ENCODE measurements at places on chromosomes 1 and 21. TPM values are rescaled to one million over a fixed set of nuclear protein-coding genes. Genes with fewer than 3 reads are reported as not detected.

CADM3 gene
- 186 TPM for total RNA-seq

NHLH1 gene
- total RNA-seq = not detected

ACOT11 gene
- 0.69 TPM for total RNA-seq

NPR1 gene
- total RNA-seq = 17.4 TPM

KRTAP7-1 gene
- total RNA-seq = not detected

LPAR3 gene
- total RNA-seq = not detected

OR2L13 gene
- total RNA-seq = not detected

LAMC2 gene
- 2.2 TPM for total RNA-seq

PLA2G2C gene
- total RNA-seq = not detected

DLGAP3 gene
- total RNA-seq = 0.12 TPM

PFDN2 gene
- 36.8 TPM for total RNA-seq

MFSD2A gene
- total RNA-seq = 1.1 TPM

IVL gene
- not detected for total RNA-seq

TMEM82 gene
- not detected for total RNA-seq

NTMT2 gene
- total RNA-seq = not detected

FCRL5 gene
- not detected for total RNA-seq

FAM43B gene
- total RNA-seq = 1.2 TPM

MORN1 gene
- total RNA-seq = 5.7 TPM

MAD2L2 gene
- 30.4 TPM for total RNA-seq

APOBEC4 gene
- total RNA-seq = not detected

MAP3K7CL gene
- 9.9 TPM for total RNA-seq

GPR153 gene
- total RNA-seq = 13.0 TPM

TRIM46 gene
- total RNA-seq = 1.3 TPM

MIXL1 gene
- not detected for total RNA-seq

RIIAD1 gene
- not detected for total RNA-seq

PRKAA2 gene
- 0.06 TPM for total RNA-seq

CORT gene
- not detected for total RNA-seq

TM2D1 gene
- 53.9 TPM for total RNA-seq

AGMAT gene
- 0.39 TPM for total RNA-seq

CHRM3 gene
- 0.98 TPM for total RNA-seq

TRIM58 gene
- total RNA-seq = not detected

LRRC38 gene
- total RNA-seq = not detected

USH2A gene
- not detected for total RNA-seq

C1orf185 gene
- not detected for total RNA-seq

SLAMF8 gene
- total RNA-seq = not detected

SUSD4 gene
- total RNA-seq = not detected

TRIM63 gene
- total RNA-seq = not detected

SH2D2A gene
- 0.88 TPM for total RNA-seq

LAMC1 gene
- total RNA-seq = 1,787 TPM

ERG gene
- total RNA-seq = 1.3 TPM

CYP4A22 gene
- 0.15 TPM for total RNA-seq

CFHR4 gene
- total RNA-seq = not detected

MTARC2 gene
- total RNA-seq = 11.8 TPM

CAMSAP2 gene
- total RNA-seq = 21.0 TPM

ATG4C gene
- 11.5 TPM for total RNA-seq

CNKSR1 gene
- 0.81 TPM for total RNA-seq

VWA5B1 gene
- not detected for total RNA-seq

GPX7 gene
- 21.6 TPM for total RNA-seq

DNAI4 gene
- total RNA-seq = 1.8 TPM

GPR61 gene
- total RNA-seq = not detected

ETV3L gene
- not detected for total RNA-seq

PROX1 gene
- total RNA-seq = 1.00 TPM

TMEM240 gene
- total RNA-seq = 1.2 TPM

FASLG gene
- not detected for total RNA-seq

EFHD2 gene
- 11.2 TPM for total RNA-seq

DNAJC6 gene
- total RNA-seq = 0.44 TPM

Data from cardiac ventricle fibroblast (primary cell).